ENCODE measurements at places on chromosomes 7 and 10.

GRCh38 chr7:49791088-49791741, 17.8 kb downstream of the VWC2 start:
- DNase-seq, result no peak

DNA sequence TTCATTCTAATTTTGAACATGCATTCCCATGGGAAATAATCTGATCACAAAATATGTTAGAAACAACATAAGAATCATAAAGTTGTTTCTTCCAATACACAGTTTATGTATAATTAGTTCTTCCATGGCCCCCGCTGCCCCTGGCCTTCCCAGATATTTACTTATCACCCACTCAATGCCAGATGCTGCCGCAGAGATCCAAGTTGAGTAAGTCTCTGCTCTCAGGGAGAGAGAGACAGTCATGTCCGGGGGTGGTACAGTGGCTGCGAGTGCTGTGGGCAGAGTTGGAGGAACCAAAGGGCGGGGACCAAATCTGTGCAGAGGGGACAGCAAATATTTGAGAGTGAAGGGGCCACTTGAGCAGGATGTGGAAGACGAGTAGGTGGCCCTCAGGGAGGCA, 37.1 kb downstream of the COL26A1 start:
- DNase-seq, result no peak

GRCh38 chr10:77699080-77699645, 61.6 kb upstream of the KCNMA1 start:
- no peak for DNase-seq

- DNase-seq, result no peak
These were observed 962.8 kb downstream of the DNAJB9 start for GRCh38 chr7:109532262-109532992.

DNA sequence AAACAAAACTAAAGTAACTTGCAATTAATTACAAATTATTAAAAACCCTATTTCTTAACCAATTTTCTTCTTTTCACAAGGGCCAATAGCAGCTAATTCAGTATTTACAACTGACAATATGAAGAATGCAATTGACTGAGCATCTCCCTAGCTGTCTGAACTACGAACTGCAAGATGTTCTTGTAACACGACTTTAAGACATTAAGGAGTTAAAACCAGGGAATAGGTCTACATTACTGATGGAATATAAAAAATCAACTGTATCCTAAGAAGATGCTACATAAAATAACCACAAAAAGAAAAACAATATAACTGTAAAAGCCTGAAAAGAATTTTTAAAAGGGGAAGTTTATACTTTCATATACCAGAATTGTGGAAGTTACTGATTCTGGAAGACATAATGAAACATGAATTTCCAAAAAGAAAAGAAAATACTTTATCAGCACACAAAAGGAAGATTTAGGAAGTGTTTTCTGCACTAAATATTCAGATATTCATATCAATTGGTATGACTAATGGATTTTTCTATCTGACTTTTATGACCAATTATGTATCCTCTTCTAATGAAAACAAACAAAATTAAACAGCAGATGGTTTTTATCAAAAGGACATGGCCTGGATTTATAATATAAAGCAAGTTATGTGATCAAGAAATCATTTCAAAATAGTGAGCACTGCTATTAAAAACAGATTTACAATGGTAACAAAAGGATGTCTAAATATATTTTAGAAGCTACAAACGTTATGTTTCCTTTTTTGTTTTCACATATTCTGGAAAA, 1.6 kb downstream of the GPR22 start:
- no peak for DNase-seq

- no peak for DNase-seq
These were observed 699.9 kb downstream of the INHBA start for GRCh38 chr7:41002741-41003610.

- DNase-seq, result no peak
These were observed 86.6 kb upstream of the C7orf33 start for GRCh38 chr7:148503900-148504487.

- DNase-seq, result no peak
These were observed 362.9 kb upstream of the ZNF32 start for GRCh38 chr10:44011603-44011981.

- DNase-seq, result peak; percentile 56
These were observed 262.8 kb upstream of the KLF14 start for GRCh38 chr7:130996833-130997231.

DNA sequence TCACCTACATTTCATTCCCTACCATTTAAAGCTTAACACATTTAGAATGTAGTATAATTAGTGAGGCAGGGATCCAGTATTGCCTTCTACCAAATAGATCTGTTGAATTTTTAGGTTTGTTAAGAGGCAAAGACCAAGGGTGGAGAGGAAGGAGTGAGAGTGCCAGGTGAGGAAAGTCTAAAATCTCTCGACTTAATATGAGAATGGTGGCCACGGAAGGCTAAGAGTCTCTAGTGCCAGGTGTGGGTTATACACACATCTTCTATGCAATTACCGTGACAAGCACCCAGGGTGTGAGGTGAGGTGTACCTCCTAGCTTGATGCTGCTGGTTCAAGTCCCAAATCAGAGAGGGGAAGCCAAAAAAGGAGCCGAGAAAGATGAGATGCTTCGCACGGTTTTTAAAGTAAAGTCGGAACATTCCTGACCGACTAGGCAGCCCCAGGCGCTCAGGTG, 439 bp downstream of the IQUB start:
- DNase-seq, result no peak

DNA sequence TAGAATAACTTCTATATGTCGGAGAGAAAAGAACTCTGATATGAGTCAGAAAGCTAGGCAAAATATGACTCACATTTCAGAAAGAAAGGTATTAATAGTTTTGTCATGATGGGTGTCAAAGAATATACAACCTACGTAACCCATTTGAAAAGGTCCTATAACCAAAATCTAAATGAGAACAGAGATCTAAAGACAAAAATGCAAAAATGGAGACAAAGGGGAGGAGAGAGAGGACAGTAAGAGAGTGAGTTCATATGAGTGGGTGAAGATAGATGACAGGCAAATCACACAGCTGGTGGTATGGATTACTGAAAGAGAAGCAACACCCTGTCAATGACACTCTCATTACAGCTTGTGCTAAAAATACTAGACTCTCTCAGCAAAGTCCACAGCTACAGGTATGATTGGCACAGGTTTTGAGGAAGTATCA, 25.6 kb downstream of the ANKMY2 start:
- no peak for DNase-seq

DNA sequence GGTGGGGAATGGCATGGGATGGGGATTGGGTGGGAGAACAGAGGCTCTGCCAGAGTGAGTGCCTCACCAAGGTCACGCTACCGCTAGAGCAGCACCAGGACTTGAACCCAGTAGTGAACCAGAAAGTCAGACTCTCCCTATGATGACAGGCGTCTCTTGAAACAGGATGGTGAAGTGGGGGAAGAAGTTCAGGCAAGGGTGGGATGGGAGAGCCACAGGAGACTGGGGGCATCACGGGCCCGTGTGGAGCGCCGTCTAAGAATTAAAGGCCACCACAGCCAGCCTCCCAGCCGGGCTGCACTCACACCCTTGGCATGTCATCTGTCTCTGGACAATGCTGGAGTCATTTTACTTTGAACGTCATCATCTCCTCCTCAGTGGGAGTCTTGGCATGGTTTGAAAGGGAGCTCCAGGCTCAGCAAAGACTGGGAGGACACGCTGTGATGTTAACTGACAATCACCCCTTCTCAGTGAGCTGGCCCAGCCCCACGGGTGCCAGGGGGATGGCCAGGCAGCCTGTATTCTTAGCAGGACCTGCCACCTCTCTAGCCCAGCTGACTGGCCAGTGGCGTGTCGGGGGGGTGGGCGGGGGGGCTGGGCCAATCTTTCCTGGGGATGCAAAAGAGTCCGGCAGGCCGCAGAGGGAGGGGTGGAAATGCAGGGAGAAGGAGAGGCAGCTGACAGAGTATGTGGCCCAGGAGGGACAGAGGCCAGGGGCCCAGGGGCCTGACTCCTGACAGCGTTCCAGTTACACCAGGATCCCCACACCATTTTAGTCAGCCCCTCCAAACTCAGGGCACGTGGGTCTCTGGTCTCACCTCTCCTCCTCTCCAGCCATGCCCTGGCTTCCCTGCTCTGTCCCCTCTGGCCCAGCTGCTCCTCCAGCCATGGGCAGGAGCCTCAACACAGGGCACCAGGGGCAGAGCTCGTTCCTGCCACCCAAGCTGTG, 96.2 kb downstream of the VOPP1 start:
- no peak for DNase-seq

GRCh38 chr10:3066317-3067117, 831 bp upstream of the PFKP start:
- DNase-seq, result no peak

GRCh38 chr10:103666087-103666761, 172.7 kb downstream of the NEURL1 start:
- no peak for DNase-seq

GRCh38 chr10:121205625-121206024, 354.5 kb downstream of the WDR11 start:
- DNase-seq, result no peak

- no peak for DNase-seq
These were observed 4.8 kb downstream of the ADCK2 start for GRCh38 chr7:140677496-140677895.

GRCh38 chr7:152120210-152120609, 94.7 kb downstream of the GALNT11 start:
- no peak for DNase-seq

- peak; percentile 69 for DNase-seq
These were observed 39.7 kb downstream of the OAT start for GRCh38 chr10:124378881-124379471.
